ENCODE measurements at places on chromosomes 12 and 14.
A peak's percentile ranks its signal among the peaks of the same experiment; 100 is the strongest.

DNA sequence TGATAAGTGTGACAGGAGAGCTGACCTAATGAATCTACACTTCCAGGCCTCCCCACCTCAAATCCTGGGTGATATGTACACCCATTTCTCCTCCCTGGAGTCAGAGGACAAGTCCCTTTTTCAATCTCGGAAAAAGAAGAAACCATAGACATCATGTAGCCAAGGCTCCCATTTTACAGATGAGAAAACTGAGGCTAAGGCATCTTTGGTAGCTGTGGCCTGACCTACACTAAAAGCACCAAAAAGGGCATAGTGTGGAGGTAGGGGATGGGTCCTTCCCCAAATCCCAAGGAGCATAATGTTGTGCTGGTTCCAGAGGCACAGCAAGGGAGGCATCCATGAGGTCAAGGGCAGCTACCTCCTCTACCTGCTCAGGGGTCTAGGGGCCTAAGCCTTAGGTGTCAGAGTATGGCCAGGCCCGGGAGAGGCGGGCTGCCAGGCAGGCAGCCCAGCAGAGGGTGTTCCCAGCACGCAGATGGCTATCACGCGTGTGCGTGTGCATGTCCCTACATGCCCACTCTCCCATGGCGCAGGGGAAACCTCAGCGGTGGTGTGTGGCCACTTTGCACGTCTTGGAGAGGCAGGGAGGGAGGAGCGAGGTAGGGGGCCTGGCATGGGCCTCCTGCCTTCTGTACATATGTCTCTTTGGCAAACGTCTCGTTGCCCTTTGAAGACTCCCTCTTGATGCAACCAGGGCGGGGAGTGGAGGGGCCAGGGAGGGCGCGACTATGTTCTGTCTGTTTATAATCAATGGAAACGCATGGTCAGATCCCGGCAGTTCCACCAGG, 2.5 kb downstream of the PGF start:
- DNase-seq, result no peak

- no peak for DNase-seq
Measured at GRCh38 chr12:27524839-27525753, 1.1 kb downstream of the PPFIBP1 start.

DNA sequence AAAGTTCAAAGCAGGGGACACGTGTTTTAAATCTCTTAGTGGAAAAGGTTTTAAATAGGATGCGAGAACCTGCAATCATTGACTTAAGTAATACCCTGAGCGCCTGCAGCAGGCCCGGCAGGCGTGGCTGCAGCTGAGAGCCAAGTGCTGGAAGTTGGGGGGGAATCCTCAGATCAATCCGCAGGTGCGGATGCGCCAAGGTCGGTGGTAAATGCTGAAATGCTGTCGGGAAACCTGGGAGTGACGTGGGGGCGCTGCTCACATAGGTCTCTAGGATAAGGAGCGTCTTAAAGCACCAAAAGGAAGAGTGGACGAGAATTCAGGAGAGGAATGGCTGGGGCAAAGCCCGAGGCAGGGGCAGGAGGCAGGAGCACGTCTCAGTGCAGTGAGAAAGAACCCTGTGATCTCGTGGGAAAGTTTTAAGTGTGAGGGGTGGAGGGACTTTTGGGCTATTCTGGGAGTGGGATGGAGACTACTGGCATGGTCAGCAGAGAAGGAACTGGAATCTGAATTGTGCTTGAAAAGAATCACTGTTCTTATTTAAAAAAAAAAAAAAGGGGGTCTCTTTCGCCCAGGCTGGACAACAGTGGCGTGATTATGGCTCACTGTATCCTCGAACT, 883 bp upstream of the CDCA4 start:
- DNase-seq, result no peak

DNA sequence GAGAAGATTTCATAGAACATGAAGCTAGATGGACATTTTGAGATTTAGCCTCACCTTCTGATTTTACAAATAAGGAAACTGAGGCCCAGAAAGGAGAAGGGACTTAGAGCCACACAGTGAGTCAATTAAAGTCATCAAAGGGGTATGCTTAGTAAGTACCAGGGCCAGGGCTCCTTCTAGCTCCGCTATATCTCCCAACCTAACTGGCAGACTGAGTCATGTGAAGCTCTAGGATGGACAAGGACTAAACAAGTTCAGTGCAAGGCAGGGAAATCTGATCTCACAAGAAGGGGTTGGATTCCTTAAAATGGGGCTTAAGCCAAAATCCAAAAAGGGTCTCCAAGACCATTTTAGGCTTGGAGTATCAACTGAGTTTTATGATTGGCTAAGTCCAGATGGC, 215.8 kb downstream of the PHLDA1 start:
- DNase-seq, result no peak

- DNase-seq, result no peak
Measured at GRCh38 chr12:49649445-49649844, 26.1 kb downstream of the PRPF40B start.

DNA sequence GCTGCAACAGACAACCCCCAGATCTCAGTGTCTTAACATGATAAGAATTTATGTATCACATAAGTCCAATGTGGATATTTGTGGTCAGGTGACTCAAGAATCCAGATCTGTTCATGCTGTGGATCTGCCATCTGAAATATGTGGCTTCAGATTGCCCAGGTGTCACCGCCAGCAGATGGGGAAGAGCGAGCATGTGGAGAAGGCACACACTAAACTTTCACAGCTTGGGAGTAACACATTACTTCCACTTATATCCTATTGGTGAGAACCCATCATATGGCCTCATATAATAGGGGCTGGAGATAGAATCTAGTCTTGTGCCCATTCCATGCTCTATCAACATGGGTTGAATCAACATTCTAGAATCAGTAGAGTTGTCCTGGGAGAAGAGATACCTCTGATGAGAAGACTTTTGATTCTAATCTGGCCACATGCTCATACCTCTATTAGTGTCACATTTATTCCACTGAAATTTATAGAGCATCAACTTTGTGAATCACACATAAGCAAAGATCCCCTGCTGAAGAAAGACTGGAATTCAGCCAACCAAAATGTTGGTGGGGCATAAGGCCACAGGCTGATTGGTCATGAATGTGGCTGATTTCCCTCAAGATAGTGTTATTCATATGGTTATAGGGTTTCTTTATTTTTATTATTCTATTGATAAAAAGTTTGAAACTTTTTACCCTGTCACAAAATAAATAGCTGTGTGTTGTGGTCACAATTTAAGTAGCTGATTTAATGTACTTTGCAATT, 6.0 kb upstream of the CALCOCO1 start:
- no peak for DNase-seq

GRCh38 chr12:125006365-125006764, 12.9 kb downstream of the BRI3BP start:
- DNase-seq, result no peak

DNA sequence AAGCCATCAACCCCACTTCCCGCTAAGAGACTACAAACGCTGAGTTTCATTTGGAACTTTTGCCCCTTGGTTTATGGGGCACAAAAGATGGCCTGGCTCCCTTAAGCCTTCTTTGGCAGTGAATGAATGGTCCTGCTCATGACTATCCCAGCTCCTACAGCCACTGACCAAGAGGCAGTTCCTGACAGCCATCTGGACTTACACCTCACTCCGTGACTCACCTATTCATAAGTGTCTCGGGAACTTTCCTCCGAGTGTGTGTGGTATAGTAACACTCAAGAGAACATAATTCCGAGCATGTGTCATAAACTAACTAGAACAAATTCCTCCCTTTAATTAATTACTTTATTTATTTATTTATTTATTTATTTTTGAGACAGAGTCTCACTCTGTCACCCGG, 51.9 kb upstream of the NUDT4 start:
- no peak for DNase-seq

DNA sequence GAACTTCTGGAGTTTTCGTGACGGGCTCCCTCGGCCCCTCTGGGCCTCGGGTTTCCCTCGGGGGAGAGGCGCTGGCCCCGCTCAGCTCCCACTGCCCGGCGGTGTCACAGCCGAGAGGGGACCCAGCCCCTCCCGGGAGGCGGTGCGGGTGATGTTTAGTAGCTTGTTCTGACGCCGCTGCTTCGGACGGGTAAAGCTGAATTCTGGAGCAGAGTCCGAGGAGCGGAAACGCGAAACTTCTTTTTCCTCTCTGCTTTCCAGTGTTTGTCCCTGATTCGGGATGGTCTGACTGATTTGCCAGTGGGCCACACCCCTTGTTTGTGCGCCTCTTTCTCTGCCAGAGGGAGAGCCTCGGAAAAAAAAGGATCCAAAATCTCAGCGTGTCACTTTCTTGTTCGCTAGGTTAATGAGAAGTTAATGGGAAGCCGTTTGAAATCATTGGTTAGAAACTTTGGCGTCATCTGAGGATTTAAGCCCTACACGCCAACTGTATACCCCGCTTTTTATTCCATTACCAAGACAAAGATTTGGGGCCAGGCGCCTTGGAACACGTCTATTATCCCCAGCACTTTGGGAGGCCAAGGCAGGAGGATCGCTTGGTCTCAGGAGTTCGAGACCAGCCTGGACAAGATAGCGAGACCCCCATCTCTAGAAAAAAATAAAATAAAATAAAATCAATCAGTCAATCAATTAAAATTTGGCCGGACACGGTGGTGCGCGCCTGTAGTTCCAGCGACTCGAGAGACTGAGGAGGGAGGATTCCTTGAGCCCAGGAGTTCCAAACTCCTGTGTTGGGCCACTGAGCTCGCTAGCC, 756 bp downstream of the TULP3 start:
- DNase-seq, result peak; percentile 69

- DNase-seq, result no peak
Measured at GRCh38 chr12:95319694-95320331, 102.2 kb downstream of the VEZT start.

GRCh38 chr12:117571321-117571720, 209.9 kb upstream of the NOS1 start:
- no peak for DNase-seq

DNA sequence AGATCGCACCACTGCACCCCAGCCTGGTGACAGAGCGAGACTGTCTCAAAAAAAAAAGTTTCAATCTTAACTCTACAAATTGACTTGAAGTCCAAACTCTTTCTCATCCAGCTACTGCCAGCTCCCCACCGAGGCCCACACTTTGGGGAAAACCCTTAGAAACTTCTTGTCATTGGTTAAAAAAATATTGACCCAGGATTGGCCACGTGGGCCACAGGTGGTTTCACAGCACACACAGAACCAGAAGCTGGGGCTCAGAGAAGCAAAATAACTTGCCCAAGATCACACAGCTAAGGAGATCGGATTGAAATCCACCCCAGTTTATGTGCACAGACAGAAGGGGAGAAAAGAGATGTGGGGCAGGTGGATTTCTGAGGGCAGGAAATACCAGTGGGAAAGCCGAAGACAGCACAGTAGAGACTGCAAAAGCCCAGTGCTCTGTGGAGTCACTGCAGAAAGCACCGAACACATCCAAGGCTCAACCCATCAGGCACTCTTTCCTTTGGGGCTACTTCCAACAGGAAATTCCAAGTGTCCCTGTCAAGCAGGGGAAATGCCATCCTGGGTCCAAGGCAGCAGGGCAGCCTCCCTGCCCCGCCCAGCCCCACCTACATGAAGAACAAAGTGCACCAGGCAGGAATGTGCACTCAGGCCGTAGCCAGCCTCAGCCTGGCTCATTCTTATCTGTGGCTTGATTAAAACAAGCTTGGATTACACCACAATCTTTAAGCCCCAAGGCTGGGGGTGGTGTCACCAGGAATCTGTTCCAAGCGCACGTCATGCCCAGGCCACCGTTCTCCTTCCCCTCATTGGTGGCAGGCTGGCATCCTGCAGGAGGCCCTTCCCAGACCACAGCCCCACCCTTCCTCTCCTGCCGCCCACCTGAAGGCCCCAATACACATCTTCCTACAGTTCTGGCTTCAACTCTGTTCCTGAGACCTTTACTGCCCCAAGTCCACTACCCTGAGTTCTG, 72.5 kb downstream of the ITPK1 start:
- DNase-seq, result no peak

GRCh38 chr12:28035500-28035899, 63.0 kb upstream of the PTHLH start:
- DNase-seq, result no peak

GRCh38 chr12:62684570-62685295, 218.1 kb downstream of the MON2 start:
- DNase-seq, result no peak

DNA sequence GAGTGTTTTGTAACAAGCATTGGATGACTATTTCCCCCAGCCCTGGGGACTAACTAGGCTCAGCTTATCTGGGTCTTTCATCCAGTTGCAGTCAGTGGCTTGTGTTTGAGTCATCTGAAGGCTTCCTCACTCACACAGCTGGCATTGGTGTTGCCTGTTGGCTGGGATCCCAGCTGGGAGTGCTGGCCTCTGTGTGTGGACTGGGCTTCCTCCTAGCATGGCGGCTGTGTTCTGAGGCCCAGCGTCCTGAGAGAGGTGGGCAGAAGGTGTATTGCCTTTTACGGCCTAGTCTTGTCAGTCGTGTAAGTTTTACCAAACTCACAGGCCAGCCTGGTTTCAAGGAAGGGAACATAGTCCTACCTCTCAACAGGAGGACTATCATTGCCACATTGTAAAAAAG, 28.3 kb upstream of the PPP2R5C start:
- DNase-seq, result no peak

- no peak for DNase-seq
Measured at GRCh38 chr14:79091381-79091963, 921.3 kb downstream of the NRXN3 start.

DNA sequence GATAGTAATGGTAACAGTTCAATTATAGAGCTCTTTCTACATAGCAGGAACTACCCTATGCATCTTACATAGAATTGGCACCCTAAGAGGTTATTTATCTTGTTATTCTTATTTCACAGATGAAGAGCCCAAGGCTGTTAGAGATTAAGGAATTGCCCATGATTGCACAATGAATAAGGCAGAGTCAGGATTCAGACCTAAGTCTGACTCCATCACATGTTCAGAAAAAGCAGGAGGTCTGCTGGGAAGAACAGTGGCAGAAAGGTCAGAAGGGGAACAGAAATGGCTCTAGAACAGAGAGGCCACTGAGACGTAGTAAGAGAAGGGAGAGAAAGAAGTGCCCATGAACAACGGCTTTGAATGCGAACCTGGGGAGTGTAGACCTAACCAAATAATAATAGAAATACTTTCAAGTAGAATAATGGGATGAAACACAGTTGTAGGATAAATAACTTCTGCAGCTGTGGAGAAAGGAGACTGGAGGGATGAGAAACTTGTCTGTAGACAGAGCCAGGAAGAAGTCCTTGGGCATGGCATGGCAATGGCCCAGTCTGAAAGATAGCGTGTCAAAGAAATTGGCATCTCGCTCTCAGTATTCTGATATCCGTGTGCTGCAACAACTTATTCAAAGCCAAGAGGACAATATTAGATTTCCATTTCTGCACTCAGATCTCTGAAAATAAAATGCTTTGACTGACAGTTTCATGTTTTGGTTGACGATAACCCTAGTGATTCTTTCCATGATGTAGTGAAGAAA, 17.6 kb downstream of the MYBPC1 start:
- DNase-seq, result no peak

GRCh38 chr12:19220852-19221466, 91.4 kb downstream of the PLEKHA5 start:
- DNase-seq, result no peak

GRCh38 chr14:21672116-21672515, 1.5 kb downstream of the OR4E1 start:
- no peak for DNase-seq

GRCh38 chr14:80278293-80279023, 67.2 kb upstream of the DIO2 start:
- DNase-seq, result no peak
